KBM-7 (cell line): ENCODE measurements at places on chromosomes 3 and 15.

- no peak for DNase-seq
Measured at GRCh38 chr15:71093054-71094024, 21.9 kb upstream of the THSD4 start.

GRCh38 chr3:187186801-187187421 is 10.4 kb upstream of the RTP1 start:
- no peak for DNase-seq

GRCh38 chr3:4695846-4696245 is 202.7 kb downstream of the ITPR1 start:
- no peak for DNase-seq

GRCh38 chr15:101242160-101242998 is 9.5 kb downstream of the CHSY1 start:
- DNase-seq: peak; percentile 93

DNA sequence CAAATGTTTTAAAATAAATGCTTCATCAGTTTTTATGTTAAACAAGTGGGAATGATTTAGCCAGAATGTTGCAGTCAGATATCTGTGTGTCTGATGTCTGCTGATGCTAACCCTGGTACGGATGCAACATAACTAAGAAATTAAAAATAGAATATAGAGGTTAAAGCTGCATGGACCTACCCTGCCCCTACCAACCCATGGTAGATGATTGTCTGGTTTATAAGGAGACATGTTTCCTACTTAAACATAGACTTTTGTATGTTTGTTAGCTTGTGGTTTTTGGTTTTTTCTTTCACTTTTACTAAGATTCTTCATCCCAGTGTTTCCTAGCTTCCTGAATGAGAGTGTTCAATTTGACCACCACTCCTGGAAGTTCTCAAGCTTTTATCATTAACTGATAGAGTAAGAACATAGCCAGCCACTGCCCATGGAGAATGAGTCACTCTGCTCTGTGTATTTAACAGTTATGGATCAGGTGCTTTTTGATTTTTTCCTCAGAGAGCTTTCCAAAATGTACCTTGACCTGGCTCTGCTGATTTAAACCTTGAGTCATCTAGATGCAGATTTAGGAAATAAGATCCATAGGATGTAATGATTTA is 70.7 kb upstream of the VEPH1 start:
- no peak for DNase-seq

- no peak for DNase-seq
Measured at GRCh38 chr15:99578809-99579208, 13.0 kb downstream of the MEF2A start.

DNA sequence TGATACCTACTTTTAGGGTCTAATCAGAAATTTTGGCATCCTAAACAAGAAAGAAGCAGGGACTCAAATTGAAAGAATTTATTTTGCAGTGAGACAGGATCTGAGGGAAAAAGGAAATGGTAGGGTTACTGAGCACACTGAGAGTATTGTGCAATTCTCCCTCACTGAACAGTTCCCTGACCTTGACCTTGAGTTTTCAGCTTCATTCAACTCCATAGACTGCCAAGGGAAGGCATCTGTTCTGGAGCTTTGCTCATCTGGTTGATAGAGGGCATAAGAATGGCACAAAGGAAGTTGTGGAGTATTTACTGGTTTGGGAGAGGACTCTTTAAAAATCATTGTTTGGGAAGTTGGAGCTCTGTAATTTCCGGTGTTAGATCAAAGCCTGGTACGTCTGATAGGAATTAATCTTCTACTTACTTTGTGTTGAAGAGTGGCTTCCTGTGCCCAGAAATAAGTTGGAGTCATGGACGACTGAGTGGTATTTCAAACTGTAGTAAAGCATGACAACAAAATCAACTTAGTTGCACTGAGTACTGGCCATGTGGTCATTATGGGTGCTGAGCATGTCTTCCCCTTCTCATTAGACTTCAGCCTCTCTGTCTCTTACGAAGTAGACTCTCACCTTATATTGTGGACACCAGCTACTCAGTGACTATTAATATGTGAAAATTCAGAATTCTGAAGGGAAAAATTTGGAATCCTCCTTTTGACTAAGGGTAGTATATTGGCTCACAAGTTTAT is 40.8 kb downstream of the CLDN1 start:
- no peak for DNase-seq

DNA sequence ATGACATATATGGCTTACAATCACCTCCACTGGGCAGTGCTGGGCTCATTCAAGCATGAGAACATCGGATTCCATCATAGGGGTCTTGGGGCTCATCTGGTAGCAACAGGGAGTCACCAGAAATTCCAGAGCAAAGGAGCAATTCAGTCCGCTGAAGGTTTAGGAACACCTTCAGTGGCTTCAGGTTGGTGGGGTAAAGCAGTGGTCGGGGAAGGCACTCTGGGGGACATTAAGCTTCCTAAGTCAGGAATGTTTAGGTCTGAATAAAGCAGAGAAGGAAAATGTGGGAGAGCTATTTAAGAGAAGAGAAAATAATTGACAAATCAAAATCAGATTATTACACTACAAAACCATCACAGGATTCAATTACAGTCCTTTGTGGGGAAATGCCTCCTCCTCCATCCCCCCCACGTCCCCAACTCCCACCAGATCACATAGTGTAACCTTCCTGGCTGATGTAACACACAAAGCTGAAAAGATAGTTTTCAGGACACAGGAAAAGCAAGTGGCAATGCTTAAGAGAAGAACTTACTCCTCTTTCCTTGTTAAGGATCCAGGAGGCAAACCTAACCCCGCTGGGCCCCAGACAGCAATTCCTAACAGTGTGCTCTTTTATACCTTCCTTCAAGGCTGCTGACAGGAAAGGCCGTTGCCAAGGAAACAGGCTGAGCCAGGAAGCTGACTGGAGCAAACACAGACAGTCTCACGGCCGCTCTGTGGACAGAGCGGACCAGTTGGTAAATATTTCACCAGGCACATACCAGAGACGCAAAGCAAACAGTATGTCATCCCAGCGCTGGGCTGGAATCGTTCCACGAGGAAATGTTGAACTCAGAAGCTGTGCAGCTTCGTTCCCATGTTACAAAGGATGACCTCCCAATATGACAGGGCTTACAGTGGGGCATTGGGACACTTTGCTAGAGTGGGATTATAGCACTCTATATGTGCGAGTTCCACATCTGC is 57.5 kb upstream of the LMCD1 start:
- peak; percentile 14 for DNase-seq

- no peak for DNase-seq
Measured at GRCh38 chr15:81073801-81074200, 60.3 kb upstream of the CFAP161 start.

GRCh38 chr3:1828519-1828918 is 270.1 kb upstream of the CNTN4 start:
- DNase-seq: no peak

DNA sequence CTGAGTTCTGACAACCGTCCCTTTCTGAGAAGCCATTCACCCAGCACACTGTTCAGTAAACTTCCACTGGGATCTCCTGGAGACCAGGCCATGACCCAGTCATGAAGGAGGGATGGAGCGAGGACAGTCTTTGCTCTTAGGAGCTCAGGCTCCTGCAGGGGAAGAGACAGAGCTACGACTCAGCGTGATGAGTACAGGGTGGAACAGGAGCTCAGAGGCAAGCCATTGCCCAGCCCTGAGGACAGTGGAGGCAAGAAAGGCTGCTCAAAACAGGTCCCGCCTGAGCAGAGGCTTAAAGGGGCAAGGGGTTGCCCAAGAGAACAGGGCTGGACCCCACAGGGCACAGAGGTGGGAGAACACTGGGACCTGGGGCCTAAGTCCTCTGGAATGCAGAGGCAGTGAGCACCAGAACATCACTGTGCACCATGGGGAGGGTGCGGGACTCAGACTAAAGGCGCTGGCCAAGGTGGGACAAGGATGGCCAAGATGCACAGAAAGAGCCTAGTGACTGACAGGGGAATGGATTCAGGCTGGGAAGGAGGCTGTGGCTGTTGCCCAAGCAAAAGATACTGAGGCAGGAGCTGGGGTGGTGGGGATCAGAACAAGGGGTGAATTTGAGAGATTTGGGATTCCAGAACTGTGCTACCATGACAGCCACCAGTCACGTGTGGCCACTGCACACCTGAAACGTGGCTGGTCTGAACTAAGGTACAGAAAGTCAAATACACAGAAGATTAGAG is 25.8 kb downstream of the TMEM43 start:
- no peak for DNase-seq

DNA sequence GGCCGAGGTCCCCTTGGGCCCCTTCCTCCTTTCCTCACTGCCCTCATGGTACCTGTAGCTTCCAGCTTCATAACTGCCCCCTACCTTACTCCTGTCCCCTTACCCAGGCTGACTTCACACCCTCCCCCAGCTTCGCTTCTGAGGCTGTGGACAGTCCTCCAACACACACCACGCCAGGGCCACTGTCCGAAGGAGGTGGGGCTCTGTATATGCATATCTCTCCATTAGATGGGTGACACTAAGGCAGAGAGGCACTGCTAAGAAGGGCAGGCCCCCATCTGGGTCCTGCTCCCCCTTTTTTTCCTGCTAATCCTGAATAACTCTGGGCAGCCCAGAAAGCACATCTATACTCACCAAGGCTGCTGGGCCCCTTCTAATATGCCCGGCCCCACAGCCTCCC is 1.0 kb upstream of the COL7A1 start:
- no peak for DNase-seq

DNA sequence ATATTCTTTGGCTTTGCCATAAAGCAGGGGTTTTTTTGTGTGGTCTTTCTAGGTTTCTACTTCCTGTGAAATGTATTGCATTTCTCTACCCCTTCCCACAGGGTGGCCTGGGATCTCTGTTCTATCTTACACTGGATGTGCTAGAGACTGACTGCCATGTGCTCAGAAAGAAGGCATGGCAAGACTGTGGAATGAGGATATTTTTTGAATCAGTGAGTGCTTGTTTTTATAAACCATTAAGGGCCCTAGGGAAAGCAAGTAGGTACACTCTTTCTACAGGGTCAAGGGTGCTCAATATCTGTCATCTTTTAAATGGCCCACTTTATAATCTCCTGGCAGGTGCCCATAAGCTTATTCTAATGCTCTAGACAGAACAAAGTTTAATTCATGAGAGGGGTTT is 730 bp downstream of the FETUB start:
- DNase-seq: no peak

GRCh38 chr3:70990185-70990584 is 593.3 kb downstream of the FOXP1 start:
- no peak for DNase-seq

GRCh38 chr3:46974421-46975171 is 1.9 kb downstream of the CCDC12 start:
- peak; percentile 76 for DNase-seq

GRCh38 chr3:31432897-31433678 is 99.6 kb upstream of the STT3B start:
- no peak for DNase-seq

GRCh38 chr3:178291574-178292370 is 244.5 kb upstream of the KCNMB2 start:
- no peak for DNase-seq

GRCh38 chr3:185351396-185351795 is 11.5 kb upstream of the MAP3K13 start:
- no peak for DNase-seq

- no peak for DNase-seq
Measured at GRCh38 chr3:56612146-56612545, 55.2 kb downstream of the CCDC66 start.

GRCh38 chr3:149114458-149114857 is 15.0 kb upstream of the HPS3 start:
- DNase-seq: no peak

DNA sequence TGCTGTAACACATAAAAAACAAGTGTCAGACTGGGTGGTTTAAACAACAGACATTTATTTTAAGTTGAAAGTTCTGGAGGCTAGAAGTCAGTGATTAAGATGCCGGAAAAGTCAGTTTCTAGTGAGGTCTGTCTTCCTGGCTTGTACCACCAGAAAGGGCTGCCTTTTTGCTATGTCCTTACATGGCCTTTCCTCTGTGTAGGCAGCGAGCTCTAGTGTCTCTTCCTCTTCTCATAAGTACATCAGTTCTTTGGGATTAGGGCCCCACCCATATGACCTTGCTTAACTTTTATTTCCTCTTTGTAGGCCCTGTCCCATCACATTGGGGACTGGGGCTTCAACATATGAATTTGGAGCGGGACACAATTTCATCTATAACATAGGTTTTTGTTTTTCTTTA is 128.0 kb downstream of the BBX start:
- DNase-seq: peak; percentile 62

GRCh38 chr3:134690226-134690625 is 39.4 kb upstream of the KY start:
- no peak for DNase-seq

- no peak for DNase-seq
Measured at GRCh38 chr3:135141672-135142071, 346.6 kb downstream of the EPHB1 start.

DNA sequence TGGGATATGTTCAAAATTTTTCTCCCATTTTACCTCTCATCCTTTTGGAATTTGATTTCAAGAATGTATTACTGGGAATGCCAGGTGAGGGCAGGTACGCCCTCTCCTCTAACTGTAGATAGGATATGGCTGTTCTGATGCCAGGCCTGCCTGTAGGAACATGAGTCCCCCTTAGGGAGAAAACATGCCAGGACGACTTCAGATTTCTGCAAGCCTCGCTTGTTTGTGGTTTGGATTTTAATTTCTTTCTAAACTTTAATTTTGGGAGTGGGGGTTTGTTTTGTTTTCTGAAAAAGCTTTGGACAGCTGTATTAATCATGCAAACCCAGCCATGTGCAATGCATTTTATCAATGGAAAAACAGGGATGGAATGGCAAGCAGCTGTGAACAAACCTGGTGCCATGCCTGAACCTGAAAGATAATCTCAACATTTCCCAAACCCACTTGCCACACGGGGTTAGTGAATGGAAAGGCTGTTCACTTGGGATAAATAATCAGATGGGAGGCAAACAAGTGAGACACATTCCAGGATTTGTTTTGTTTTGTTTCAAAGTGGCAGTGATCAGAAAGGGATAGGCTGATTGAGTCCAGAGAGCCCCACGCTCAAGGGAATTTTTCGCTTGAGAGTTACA is 207.6 kb downstream of the GAP43 start:
- DNase-seq: no peak

GRCh38 chr3:51384055-51384725 is 901 bp upstream of the MANF start:
- DNase-seq: no peak

DNA sequence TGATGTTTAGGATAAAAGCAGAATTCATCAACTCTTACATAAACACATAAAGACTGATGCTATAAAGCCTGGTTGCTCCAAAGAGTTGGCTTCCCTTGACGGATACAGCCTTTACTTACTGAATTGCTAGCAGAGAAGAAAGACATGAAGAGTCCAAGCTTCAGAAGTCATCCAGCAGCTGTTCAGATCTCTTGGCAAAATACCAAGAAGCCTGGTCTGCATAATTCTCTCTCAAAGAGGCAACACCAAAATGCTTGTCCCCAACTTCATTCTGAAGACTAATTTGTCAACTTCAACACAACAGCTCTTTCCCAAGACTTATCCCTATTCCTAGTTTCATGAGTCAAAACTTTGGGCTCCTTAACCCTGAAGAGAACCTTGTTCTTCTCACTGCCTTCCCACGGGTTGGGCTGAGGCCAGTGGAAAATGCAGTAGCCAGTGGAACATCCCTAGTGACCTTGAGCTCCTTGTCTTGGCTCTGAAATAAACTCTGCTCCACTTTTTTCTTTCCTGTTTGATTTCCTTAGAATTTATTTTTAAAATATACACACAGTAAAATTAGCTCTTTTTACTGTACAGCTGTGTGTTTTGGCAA is 119.2 kb upstream of the THBS1 start:
- no peak for DNase-seq
